Naive thymus-derived CD4-positive, alpha-beta T cell (primary cell): ENCODE measurements at places on chromosomes 3 and 15.

- no peak overlapping the region for H3K27ac ChIP-seq
- H3K4me1 ChIP-seq = no peaks in the 10 kb centered on the region
- DNase-seq = no peak
- no peak overlapping the region for H3K4me3 ChIP-seq
- H3K36me3 ChIP-seq = no peaks in the 10 kb centered on the region
Observed at GRCh38 chr3:29370476-29371420, 89.9 kb downstream of the RBMS3 start.

DNA sequence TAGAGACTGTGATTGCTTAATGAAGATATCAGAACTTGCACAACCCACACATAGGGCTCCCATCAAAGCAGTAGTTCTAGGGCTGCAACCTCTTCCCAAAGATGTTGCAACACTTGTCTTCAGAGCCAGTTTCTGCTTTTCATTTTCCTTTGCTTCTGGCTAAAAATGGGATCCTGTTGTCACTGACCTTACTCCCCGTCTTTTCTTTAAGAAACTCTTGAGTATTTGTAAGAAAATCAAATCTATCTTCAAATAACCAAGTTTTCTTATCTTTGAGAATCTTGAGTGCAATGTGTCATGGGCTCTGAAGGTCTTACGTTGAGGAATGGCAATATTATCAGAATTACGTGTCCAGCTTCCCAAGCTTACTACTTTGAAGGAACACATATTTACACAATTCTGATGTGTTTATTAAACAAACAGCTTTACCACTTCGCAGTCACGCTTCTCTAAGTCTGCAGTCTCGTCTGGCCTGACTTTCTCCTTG is 24.1 kb downstream of the CACNA1D start:
- no peak overlapping the region for H3K4me3 ChIP-seq
- DNase-seq = no peak
- no peaks in the 10 kb centered on the region for H3K36me3 ChIP-seq
- H3K27ac ChIP-seq = no peak overlapping the region
- no peaks in the 10 kb centered on the region for H3K27me3 ChIP-seq

GRCh38 chr3:42489937-42490227 is 12.6 kb upstream of the VIPR1 start:
- no peak overlapping the region for H3K27ac ChIP-seq
- H3K4me3 ChIP-seq = no peak overlapping the region
- no peaks in the 10 kb centered on the region for H3K4me1 ChIP-seq
- H3K27me3 ChIP-seq = no peaks in the 10 kb centered on the region
- no peaks in the 10 kb centered on the region for H3K36me3 ChIP-seq

DNA sequence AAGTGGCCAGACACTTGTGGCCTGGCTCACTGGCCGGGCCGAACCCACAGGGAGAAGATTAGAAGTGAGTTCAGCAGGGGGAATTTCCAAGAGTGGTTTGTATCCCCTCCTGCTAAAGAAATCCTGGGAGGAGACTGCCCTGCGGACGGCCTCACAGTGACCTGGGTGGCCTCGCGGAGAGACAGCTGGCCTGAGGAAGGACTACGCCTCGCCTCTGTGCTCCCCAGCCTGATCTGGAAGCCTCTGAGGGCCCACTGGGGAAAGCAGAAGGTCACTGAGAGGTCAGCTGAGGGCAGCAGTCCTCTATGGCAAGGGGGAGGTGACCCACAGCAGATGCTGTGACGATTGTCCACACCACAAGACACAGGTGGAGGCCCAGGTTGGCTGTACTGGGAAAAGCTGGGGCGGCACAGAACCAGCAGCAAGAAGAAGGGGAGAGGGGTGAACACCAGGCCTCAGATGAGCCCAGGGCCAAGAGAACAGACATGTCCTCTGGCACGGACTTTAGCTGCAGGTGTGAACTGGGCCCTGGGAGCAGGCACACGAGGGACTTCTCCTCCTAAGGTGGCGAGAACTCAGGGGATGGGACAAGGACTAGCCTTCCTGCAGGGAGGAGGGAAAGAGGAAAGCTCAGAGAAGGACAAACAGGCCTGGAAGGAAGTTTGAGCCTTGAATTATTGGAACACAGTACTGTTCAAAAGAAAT is 37.2 kb upstream of the DLG1 start:
- H3K27me3 ChIP-seq = no peaks in the 10 kb centered on the region
- no peak overlapping the region for H3K27ac ChIP-seq
- no peak for DNase-seq

- peaks cover 2% of the 10 kb centered on the region for H3K36me3 ChIP-seq
- peak within 1 kb of the TSS; percentile 96 for H3K27ac ChIP-seq
- H3K4me1 ChIP-seq = peaks cover 10% of the 10 kb centered on the region
- peak within 1 kb of the TSS; percentile 66 for H3K4me3 ChIP-seq
- DNase-seq = no peak
- no peaks in the 10 kb centered on the region for H3K27me3 ChIP-seq
Observed at GRCh38 chr3:184337399-184337714, at the start of gene FAM131A. Gene FAM131A (plus strand): TSS chr3:184337600. CDS start chr3:184337631, 31 bp downstream.

GRCh38 chr3:49132437-49133225 is at the start of gene LAMB2:
Gene LAMB2 (minus strand): TSS chr3:49133050. CDS start chr3:49132867, 183 bp downstream.
- no peaks in the 10 kb centered on the region for H3K36me3 ChIP-seq
- no peaks in the 10 kb centered on the region for H3K27me3 ChIP-seq
- H3K4me1 ChIP-seq = no peaks in the 10 kb centered on the region
- H3K4me3 ChIP-seq = no peak within 1 kb of the TSS

GRCh38 chr3:36591959-36592358 is 172.4 kb downstream of the DCLK3 start:
- H3K27me3 ChIP-seq = no peaks in the 10 kb centered on the region
- H3K4me1 ChIP-seq = no peaks in the 10 kb centered on the region
- H3K27ac ChIP-seq = no peak overlapping the region
- no peaks in the 10 kb centered on the region for H3K36me3 ChIP-seq

- H3K4me1 ChIP-seq = no peaks in the 10 kb centered on the region
- H3K27me3 ChIP-seq = no peaks in the 10 kb centered on the region
- no peak within 1 kb of the TSS for H3K27ac ChIP-seq
- no peaks in the 10 kb centered on the region for H3K36me3 ChIP-seq
- DNase-seq = peak; percentile 36
- H3K4me3 ChIP-seq = peak within 1 kb of the TSS; percentile 24
Observed at GRCh38 chr15:89776274-89777072, at the start of gene MESP2. Gene MESP2 (plus strand): TSS chr15:89776332. CDS start chr15:89776358, 26 bp downstream.

GRCh38 chr15:58329781-58330671 is 101.8 kb upstream of the LIPC start:
- DNase-seq = no peak
- no peak overlapping the region for H3K4me3 ChIP-seq
- H3K27ac ChIP-seq = no peak overlapping the region
- peaks cover 23% of the 10 kb centered on the region for H3K4me1 ChIP-seq
- H3K36me3 ChIP-seq = no peaks in the 10 kb centered on the region

DNA sequence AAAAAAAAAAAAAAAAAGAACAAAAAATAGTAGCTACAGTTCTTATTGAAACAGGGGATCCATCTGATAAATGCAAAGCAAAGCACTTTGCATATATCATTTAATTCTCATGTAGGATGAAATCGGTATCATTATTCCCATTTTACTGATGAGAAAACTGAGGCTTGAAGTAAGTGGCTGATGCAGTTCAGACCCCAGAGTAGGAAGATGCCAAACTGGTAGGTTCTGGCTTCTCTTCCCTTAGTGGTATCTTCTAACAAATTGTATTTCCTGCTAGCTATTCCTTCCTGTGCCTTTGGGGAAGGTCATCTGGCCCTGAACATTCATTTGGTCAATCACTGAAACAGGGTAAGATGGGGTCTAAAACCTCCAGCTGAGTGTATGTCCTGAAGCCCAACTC is 21.9 kb downstream of the PIF1 start:
- H3K36me3 ChIP-seq = no peaks in the 10 kb centered on the region
- no peaks in the 10 kb centered on the region for H3K4me1 ChIP-seq
- no peak overlapping the region for H3K27ac ChIP-seq
- no peak for DNase-seq
- H3K27me3 ChIP-seq = no peaks in the 10 kb centered on the region

DNA sequence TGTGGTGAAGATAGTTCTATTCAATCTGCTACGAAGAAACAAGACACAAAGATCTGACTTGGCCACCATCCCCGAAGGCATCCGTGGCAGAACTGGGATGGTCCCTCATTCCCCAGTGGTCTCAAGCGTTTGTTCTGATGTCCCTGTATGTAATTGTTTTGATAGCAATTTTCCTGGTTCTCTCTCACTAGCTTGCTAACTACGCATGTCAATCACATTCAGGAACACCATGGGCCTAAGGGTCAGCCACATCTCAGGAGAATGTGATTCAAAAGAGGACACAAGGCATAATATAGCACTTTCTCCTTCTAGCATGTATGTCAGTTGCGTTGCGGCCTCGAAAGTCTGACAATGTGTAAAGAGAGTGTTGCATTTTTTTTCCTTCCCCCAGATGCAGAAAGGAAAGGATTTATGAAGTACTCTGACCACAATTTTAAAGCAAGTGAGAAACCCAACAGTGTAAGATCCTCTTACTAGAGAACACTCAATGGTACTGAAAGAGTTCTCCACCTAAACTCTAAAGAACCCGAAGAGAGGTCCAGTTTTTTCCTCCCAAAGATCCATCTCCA is 32.0 kb upstream of the TCF12 start:
- no peaks in the 10 kb centered on the region for H3K27me3 ChIP-seq
- H3K4me1 ChIP-seq = peaks cover 12% of the 10 kb centered on the region
- peak; percentile 40 for DNase-seq
- H3K4me3 ChIP-seq = peak overlapping the region; percentile 80

DNA sequence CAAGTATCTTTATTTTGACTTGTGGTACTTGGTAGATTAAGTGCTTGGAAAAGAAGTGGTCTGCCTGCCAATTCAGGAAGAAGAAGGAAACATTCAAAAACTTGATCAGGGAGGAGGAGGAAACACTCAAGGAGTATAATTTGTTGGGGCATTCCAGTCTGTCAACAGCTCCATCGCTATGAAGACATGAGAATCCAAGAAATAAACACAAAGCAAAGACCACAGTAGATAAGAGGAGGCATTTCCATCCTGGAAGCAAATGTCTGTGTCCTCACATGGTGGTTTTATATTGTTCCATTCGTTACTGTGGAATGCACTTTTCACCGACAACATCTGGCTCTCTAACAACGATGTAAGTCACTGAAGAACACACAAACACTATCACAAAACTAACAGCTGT is 176.1 kb upstream of the FRMD4B start:
- H3K27ac ChIP-seq = no peak overlapping the region
- H3K4me1 ChIP-seq = no peaks in the 10 kb centered on the region
- no peak for DNase-seq
- no peaks in the 10 kb centered on the region for H3K27me3 ChIP-seq
- no peak overlapping the region for H3K4me3 ChIP-seq

DNA sequence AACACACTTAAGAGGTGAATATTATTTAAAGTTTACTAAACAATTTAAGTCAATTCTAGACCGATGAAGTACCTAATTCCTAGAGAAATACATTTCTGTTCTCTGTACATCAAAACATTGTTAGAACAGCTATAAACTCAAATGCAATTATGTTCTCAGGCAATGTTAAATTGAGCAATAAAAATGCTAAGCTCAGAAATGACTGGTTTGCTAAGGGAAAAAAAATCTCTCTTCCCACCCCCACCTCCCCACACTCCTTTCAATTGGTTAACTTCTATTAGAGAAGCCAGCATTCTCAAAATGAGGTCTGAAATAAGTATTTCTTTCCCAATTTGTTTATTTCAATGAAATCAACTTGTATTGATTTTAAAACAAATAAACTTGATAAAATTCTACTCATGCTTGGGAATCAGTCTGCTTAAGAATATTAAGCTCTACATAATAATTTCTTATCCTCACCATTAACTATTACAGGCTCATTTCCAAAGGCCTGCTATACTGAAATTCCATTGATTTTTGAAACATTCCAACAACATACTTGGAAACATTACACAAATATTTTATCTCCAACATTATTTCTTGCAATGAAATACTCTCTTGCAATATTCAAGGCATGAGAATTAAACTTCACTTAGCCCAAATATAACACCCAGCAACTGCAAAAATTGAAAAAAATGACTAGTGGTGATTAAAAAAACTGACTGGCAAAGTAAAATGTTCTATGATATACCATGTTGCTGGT is 22.6 kb downstream of the TSPAN3 start:
- no peak for DNase-seq
- H3K4me3 ChIP-seq = no peak overlapping the region
- no peaks in the 10 kb centered on the region for H3K27me3 ChIP-seq
- peaks cover 31% of the 10 kb centered on the region for H3K36me3 ChIP-seq
- H3K4me1 ChIP-seq = no peaks in the 10 kb centered on the region

GRCh38 chr15:93312891-93313486 is 224.0 kb upstream of the RGMA start:
- H3K4me1 ChIP-seq = no peaks in the 10 kb centered on the region
- H3K27ac ChIP-seq = no peak overlapping the region
- no peak overlapping the region for H3K4me3 ChIP-seq
- DNase-seq = no peak
- H3K27me3 ChIP-seq = no peaks in the 10 kb centered on the region
- no peaks in the 10 kb centered on the region for H3K36me3 ChIP-seq

- no peak overlapping the region for H3K27ac ChIP-seq
- no peak for DNase-seq
- no peaks in the 10 kb centered on the region for H3K27me3 ChIP-seq
- H3K36me3 ChIP-seq = peaks cover 7% of the 10 kb centered on the region
Observed at GRCh38 chr15:76935620-76936019, 4.1 kb downstream of the RCN2 start.

GRCh38 chr3:30201715-30202114 is 404.7 kb upstream of the TGFBR2 start:
- H3K27ac ChIP-seq = no peak overlapping the region
- no peaks in the 10 kb centered on the region for H3K4me1 ChIP-seq
- no peak overlapping the region for H3K4me3 ChIP-seq
- H3K27me3 ChIP-seq = no peaks in the 10 kb centered on the region
- no peaks in the 10 kb centered on the region for H3K36me3 ChIP-seq

DNA sequence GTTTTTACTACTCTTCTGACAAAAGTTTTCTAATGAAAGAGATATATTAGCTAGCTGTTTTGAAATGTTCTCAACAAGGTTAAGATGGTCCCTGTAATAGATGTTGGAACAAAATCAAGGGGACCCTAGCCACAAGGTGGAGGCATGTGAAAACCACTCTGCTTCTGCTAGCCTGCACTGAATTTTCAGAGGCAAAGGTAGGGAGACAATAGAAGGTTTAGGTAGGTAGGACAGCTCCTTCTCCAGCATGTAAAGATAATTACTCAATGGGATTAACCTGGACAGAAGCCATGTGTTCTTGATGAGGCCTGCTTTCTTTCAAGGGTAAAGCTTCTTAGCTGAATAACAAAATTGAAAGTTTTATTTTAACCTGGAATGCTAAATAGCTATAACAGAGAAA is 333.5 kb downstream of the LSAMP start:
- DNase-seq = no peak
- H3K27ac ChIP-seq = no peak overlapping the region
- no peaks in the 10 kb centered on the region for H3K4me1 ChIP-seq
- H3K36me3 ChIP-seq = no peaks in the 10 kb centered on the region

GRCh38 chr3:44969828-44970179 is 6.2 kb downstream of the ZDHHC3 start:
- H3K27ac ChIP-seq = peak overlapping the region; percentile 30
- no peaks in the 10 kb centered on the region for H3K27me3 ChIP-seq
- DNase-seq = no peak

- no peak overlapping the region for H3K4me3 ChIP-seq
- H3K27ac ChIP-seq = no peak overlapping the region
- H3K27me3 ChIP-seq = no peaks in the 10 kb centered on the region
Observed at GRCh38 chr15:81809543-81809942, 236.3 kb downstream of the MEX3B start.
